ENCODE measurements at places on chromosomes 16 and 17. TPM values are rescaled to one million over a fixed set of nuclear protein-coding genes. Genes with fewer than 3 reads are reported as not detected.

The CLEC18A gene
- total RNA-seq, result 11.6 TPM

The DRC3 gene
- 3.9 TPM for total RNA-seq

The LAT gene
- 2.9 TPM for total RNA-seq

The NHLRC4 gene
- total RNA-seq, result 0.46 TPM

The KIF18B gene
- 2.8 TPM for total RNA-seq

The RTN4RL1 gene
- total RNA-seq, result not detected

The ADORA2B gene
- 6.6 TPM for total RNA-seq

The BICDL2 gene
- 6.9 TPM for total RNA-seq

The DDX42 gene
- total RNA-seq, result 55.1 TPM

The CCL17 gene
- total RNA-seq, result not detected

GRCh38 chr17:80114758-80115157 is 13.4 kb downstream of the GAA start:
- DNase-seq, result no peak

DNA sequence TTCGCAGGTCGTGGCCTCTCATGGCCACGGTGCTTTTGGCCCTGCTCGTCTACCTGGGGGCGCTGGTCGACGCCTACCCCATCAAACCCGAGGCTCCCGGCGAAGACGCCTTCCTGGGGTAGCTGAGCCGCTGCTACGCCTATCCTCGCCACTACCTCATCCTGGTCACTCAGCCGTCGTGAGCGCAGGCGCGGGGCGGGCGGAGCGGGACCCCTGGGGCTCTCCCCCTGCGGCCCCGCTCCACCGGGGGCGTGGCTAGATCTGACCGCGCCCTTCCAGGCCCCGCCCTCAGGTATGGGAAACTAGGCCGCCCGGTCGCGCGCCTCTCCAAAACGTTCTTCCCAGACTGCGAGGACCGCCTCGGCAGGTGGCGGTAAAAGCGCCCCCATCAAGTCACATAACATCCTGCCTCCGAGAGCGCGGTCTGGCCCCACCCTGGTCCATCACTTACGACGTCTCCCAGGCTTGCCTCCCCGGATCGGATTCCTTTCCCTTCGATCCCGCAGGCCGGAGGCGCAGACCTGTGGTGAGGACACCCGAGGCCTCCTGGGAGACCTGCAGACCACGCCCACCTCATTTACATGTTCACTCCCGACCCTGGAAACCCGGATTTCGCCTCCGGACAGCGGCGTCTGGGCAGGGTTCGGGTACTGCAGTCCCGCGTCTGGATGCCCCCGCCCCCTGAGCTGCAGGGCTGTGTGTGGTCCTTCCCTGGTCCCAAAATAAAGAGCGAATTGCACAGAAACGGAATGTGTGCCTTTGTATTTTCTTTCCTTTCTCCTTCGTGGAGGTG is 91.5 kb upstream of the TMEM97 start:
- DNase-seq, result peak; percentile 57

DNA sequence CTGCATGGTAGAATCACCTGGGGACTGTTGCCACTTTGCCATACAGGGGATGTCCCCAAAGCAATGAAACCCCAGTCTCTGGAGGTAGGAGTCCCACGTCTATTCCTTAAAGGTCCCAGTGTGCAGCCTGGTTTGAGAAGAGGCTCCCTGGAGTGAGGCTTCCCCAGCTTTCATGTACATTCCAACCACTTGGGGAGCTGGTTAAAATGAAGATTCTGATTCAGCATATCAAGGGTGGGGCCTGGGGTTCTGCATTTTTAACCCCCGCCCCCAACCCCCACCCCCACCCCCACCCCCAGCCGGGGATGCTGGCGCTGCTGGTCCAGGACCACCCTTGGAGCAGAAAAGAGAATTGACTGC is 241.2 kb downstream of the FOXL1 start:
- no peak for DNase-seq

DNA sequence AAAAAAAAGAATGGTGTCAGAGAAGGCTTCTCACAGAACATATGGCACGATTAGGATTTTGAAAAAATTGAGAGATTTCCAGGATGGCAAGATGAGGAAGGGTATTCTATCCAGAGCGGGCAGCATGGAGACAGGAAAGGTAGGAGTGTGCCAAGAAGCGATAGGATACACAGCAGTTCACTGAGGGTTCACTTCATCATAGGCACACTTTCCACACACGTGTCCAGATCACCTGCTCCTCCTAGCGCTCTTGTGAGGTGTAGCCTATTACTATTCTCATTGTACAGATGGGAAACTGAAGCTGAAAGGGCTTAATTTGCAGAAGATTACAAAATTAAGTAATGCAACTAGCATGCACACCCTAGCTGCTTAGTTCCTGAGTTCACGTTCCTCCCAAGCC is 6.2 kb upstream of the ELAC2 start:
- no peak for DNase-seq

DNA sequence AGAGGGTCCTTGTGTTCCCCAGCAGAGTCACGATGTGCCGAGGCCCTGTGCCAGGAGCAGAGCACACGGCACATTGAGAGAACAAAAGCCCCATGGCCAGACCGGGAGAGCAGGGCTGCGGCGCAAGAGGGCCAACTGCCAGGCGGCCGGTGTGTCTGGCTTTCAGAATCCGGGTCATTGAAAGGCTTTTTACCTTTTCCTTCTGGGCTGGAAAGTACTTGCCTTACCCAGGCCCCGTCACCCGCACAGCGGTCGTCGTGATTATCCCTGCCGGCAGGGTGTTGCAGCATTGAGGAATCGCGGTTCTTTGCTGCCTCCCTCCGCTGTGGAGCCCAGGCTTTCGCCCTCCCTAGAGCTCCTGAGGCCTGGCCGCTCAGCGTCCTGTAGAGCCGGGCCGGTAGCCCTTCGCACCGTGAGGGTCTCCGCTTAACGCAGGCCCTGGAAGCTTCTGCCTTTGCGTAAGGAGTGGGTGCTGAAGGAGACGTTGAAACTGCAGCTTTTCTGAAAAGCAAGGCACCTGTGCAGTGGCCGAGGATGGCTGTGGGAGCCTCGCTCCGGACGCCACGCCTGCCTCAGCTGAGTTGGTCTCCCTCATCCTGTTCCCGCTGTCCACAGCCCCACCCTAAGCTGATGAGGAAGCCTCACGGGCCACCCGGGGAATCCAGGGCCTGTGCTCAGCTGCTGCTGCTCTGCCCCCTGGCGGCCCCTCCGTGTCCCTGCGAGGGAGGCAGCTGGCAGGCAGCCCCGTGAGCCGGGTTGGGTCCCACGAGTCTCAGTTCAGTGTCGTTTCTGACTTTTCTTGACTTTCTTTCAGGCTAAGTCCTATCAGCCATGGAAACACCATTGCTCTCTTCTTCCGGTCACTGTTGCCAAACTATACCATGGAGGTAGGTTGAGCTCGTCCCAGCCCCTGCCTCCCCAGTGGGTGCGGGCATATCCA is 8.6 kb upstream of the MC1R start:
- DNase-seq, result no peak

- DNase-seq, result no peak
Observed at GRCh38 chr17:7548585-7549400, at the start of gene TNFSF12. TSS of gene TNFSF12 (plus strand) at chr17:7549058. CDS start at chr17:7549154, 96 bp downstream.

- DNase-seq, result no peak
Observed at GRCh38 chr17:81579821-81580321, 27.7 kb upstream of the FAAP100 start.

GRCh38 chr17:27849474-27850185 is 43.5 kb downstream of the LYRM9 start:
- DNase-seq, result no peak

GRCh38 chr17:20216154-20216815 is 207.1 kb downstream of the SPECC1 start:
- DNase-seq, result peak; percentile 45

DNA sequence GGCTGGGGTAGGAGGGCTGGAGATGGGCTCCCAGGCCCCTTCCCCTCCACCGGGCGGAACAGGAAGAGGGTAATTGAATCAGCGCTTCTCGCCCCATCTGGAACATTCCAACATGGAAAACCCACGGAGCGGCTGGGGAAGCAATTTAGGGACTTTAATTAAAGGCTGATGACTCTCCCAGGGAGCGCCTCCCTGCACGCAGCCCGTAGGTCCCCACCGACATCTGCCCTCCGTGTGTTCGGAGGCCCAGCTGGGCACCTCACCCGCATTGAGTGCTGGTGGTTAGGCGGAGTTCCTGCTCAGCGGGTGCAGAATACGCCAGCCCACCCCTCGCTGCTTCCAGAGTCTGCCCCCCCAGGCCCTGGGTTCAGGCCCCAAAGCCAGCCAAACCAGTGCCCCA is 10.0 kb downstream of the HS3ST6 start:
- no peak for DNase-seq

DNA sequence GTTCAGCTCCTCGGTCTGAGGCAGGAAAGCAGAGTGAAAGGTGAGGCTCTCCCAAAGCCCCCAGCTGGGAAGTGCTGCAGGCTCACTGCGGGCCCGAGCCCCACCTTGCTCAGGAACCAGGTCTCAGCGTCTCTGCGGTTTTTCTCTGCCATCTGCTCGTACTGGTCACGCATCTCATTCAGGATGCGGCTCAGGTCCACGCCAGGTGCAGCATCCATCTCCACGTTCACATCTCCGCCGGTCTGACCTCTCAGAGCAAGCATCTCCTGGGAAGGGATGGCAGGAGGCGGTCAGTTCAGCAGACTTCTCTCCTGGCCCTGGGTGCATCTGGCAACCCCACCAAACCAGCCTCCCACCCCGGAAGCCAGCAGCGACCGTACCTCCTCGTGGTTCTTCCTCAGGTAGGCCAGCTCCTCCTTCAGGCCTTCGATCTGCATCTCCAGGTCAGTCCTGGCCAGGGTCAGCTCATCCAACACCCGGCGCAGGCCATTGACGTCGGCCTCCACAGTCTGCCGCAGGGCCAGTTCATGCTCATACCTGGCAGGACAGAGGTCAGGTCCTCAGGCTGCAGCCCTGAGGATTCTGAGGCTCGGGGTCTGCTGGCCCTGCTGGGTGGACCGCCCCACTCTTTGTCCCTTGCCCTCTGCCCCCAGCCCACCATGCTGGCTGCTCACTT is 1.5 kb downstream of the KRT16 start:
- DNase-seq, result no peak

GRCh38 chr16:70688246-70688742 is 2.4 kb upstream of the MTSS2 start:
- no peak for DNase-seq

GRCh38 chr16:13944816-13945215 is 24.9 kb downstream of the ERCC4 start:
- no peak for DNase-seq

DNA sequence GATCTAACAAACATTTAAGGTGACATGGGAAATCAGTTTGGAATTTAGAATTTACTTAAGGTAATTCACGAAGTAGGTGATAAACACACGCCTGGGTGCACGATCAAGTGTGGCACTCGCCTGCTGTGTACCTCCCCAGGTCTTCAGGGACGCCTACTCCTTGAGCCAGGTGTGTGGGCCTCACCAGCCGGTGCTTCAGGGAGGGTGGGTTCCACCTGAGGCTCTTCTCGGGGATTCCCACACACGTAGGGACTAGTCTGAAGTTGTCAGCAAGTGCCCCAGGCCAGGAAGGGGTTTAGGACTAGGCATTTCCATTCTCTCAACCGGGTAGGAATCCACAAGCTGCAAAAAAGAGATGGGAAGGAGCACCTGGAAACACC is 9.8 kb upstream of the NAT9 start:
- no peak for DNase-seq

Measured in kidney epithelial cell (primary cell).